ENCODE measurements at places on chromosomes 7 and 10. TPM values are rescaled to one million over a fixed set of nuclear protein-coding genes. Genes with fewer than 3 reads are reported as not detected.
A peak's percentile ranks its signal among the peaks of the same experiment; 100 is the strongest.

DNA sequence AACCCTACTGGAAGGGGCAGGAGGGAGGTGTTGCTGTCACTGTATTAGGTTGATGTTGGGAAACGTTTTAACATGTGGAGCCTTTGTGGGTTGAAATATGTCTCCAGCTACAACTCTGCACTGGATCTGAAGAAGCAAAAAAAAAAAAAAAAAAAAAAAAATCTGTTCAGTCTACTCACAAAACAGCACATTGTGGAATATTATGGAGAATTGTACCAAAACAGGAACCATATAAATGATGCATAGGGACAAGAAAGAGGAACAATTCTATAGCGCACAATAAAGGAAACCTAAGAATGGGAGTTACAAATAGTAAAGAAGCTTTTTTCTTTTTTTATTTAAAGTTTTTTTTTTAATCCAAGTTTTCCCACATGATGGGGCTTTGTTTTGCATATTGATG is 63.8 kb downstream of the CCSER2 start:
- DNase-seq, result no peak

GRCh38 chr10:132142396-132143161 is 44.2 kb upstream of the DPYSL4 start:
- no peak for DNase-seq

GRCh38 chr7:130363026-130363847 is 17.1 kb upstream of the CPA1 start:
- no peak for DNase-seq

Gene MACC1
- total RNA-seq, result under 0.01 TPM

Gene UBTD1
- total RNA-seq, result 58.4 TPM

Gene EZH2
- total RNA-seq, result 18.6 TPM

Gene DHX32
- total RNA-seq, result 33.5 TPM

Gene ITGB8
- total RNA-seq, result 5.1 TPM

Gene RBM28
- 19.7 TPM for total RNA-seq

DNA sequence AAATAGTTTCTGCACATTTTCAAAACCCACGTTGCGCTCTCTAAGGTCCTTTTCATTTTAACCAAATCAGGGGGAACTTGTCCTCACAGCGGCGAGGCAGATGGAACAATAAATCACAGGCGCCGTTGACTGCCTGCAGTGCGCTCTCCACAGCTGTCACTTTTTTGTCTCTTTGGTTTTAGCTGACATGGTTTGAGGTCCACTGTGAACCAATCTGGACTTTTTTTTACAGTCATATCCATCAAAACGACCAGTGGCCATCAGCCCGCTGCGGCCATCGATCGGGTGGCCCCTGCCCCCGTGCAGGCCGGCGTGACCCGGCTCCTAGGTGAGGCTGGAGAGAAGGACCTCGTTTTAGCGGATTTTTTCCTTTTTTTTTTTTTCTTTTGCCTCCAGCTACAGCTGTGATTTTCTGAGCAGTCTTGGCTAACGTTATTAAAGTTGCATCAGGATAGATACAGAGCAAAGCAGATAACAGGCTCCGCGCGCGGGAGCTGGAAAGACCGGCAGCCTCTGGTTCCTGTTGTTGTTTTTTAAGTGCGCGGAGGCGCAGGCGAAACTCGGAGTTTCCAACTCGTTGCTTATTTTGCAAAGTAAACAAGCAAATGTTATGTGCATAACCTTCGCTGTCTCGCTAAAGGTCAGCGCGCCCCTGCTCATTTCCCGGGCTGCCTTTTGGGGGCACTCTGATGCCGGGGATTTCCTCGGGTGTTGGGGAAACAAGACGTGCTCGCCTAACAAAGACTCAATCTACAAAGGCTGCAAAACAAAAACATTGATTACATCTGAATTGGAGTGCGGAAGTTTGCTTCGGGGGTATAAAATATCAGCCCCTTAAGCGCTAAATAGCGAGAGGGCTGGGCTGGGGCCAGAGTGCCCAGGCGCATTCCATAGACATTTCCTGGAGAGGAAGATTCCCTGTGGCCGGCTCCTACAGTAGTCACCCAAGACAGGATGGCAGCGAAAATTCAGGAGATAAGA is 414.8 kb upstream of the MKI67 start:
- DNase-seq, result no peak

Gene TIAL1
- 22.0 TPM for total RNA-seq

Gene PLXDC2
- total RNA-seq, result 2.9 TPM

Gene SFMBT2
- total RNA-seq, result 0.20 TPM

Gene CALD1
- total RNA-seq, result 308 TPM

Gene OR2A42
- under 0.01 TPM for total RNA-seq

DNA sequence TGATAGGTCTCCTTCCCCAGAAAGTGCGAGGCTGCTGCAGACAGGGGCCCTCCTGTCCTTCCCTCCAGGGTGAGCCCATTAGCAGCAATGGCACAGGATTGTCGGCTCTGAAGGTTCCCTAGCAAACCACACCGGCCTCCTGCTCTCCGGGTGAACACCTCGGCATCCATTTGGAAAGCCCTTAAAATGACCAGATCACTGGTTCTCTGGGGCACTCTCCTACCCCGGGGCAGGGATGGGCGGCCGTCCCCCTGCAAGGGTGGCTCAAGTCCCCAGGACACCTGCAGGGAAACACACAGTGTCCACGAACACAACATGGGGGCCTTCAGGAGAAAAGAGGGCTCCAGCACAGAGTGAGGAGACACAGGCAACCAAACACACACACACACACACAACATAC is 459.1 kb downstream of the PTPRN2 start:
- DNase-seq, result no peak

Gene ATP5MK
- total RNA-seq, result 197 TPM

- no peak for DNase-seq
Measured at GRCh38 chr7:131010717-131011431, 276.9 kb upstream of the KLF14 start.

DNA sequence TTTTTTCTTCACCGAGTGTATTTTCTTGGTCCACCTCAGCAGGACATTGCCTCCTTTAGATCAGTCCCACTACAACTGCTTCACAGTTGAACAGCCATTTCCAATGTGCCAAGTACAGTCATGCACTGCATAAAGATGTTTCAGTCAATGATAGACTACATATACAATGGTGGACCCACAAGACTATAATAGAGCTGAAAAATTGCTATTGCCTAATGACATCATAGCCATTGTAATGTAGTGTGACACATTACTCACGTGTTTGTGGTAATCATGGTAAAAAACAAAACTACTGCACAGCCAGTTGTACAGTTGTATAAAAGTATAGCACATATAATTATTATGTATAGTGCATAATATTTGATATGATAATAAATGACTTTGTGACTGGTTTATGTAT is 113.8 kb upstream of the HPS1 start:
- no peak for DNase-seq

Gene ACHE
- total RNA-seq, result 0.81 TPM

DNA sequence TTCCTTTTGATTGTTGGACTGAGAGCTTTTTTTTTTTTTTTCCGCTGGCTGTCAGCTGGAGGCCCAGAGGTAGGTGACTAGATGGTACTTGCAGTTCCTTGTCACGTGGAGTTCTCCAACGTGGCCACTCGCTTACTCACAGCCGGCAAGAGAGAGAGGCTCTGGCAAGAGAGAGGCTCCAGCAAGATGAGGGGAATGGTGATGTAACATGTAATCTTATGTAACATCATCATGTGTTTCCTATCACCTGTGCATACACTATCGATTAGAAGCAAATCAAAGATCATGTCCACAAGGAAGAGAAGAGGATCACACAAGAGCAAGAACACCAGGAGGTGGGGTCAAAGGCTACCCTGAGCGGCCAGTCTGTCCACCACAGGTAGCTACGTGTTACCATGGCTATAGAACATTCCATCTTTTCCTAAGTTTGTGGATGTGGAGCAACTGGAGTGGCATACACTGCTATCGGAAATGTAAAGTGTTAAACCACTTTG is 4.0 kb upstream of the BORCS7 start:
- DNase-seq, result no peak

- DNase-seq, result no peak
Measured at GRCh38 chr10:11457336-11457735, 154.1 kb downstream of the USP6NL start.

DNA sequence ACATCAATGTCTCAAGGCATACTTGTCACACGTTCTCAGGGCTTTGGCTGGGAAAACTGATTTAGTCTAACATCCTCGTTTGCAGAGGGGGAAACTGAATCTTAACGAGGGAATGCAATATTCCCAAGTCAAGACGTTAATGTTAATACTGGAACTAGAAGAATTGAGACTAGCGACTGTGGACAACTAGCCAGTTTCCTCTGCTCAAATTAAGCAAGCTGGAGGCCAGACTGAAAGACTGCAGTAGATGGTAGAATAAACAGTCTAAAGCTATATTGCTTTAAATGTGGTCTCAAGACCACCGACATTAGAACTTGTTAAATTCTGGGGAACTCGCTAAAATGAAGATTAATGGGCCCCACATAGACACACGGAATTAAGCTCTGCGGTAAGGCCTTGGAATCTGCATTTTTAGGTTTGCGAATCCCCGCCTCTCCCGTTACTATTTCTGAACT is 639 bp upstream of the TFAM start:
- peak; percentile 5 for DNase-seq

- DNase-seq, result no peak
Measured at GRCh38 chr10:84588971-84589370, 260.6 kb downstream of the CCSER2 start.

- peak; percentile 20 for DNase-seq
Measured at GRCh38 chr10:99630433-99630832, 10.2 kb upstream of the SLC25A28 start.

- no peak for DNase-seq
Measured at GRCh38 chr7:1235501-1236131, 2.9 kb downstream of the UNCX start.

Gene FAM237B
- total RNA-seq, result not detected

GRCh38 chr10:112509558-112510291 is 62.7 kb downstream of the VTI1A start:
- no peak for DNase-seq

- no peak for DNase-seq
Measured at GRCh38 chr7:30739691-30740090, 12.2 kb upstream of the INMT start.

DNA sequence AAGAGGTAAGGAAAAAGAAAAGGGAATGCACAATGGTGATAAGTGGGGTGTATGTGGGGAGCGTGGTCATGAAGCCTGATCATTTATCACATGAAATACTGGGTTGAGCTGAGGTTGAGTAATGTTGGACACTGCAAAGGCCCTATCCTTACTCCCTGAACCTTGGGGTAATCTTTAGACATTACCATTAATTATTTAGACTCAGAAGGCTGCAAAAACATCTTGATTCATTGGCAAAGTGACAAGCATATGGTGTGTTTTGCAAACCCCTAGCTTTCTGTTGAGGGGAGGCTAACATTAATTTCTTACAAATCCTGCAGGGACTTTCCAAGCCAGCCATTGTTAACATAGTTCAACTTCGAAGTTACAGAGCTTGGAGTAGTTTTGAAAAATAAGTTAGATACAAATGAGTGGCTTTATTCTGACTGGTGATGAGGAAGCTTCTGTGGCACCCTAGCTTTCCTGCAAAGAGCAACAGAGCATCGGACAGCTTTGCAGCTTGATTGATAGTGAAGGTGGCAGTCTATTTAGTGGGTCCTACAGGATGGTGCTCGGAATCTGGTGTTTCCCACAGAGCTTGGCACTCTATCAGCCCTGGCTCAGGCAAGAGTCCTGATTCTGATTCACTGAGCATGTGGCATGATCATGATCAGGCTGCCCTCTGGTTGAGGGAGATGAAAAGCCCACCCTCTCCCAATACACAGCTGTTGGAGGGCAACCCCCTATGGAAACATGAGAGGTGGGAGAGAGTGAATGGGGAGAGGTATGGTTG is 153.7 kb upstream of the NPVF start:
- no peak for DNase-seq

DNA sequence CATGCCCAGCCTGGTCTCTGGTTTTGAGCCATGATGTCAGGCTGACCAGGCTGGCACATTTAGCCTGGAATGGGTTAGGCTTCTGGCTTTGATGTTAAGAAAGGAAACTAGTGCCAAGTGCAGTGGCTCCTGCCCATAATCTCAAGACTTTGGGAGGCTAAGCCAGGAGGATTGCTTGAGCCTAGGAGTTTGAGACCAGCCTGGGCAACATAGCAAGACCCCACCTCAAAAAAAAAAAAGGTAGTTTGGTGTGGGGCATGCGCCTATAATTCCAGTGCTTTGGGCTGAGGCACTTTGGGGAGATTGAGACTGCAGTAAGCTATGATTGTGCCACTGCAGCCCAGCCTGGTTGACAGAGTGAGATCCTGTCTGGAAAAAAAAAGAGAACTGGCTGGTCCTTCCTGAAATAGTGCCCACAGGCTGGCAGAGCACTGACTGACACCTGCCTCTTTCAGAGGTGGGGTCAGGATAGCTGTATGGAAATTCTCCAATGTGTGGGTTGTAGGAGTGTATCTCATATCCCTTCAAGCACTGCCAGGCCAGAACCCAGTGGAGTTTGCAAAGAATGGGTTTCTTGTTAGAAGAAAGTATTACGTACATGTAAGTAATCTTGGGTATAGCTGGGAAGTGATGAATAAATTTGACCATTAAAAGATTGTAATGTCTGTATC is 61.3 kb downstream of the KAT6B start:
- no peak for DNase-seq

- DNase-seq, result no peak
Measured at GRCh38 chr10:58833771-58834561, 321.3 kb downstream of the BICC1 start.

Gene FGFR2
- 0.20 TPM for total RNA-seq

- no peak for DNase-seq
Measured at GRCh38 chr7:116356979-116357378, 142.6 kb upstream of the CAV2 start.

- peak; percentile 36 for DNase-seq
Measured at GRCh38 chr10:103154521-103155299, 38.4 kb downstream of the NT5C2 start.

DNA sequence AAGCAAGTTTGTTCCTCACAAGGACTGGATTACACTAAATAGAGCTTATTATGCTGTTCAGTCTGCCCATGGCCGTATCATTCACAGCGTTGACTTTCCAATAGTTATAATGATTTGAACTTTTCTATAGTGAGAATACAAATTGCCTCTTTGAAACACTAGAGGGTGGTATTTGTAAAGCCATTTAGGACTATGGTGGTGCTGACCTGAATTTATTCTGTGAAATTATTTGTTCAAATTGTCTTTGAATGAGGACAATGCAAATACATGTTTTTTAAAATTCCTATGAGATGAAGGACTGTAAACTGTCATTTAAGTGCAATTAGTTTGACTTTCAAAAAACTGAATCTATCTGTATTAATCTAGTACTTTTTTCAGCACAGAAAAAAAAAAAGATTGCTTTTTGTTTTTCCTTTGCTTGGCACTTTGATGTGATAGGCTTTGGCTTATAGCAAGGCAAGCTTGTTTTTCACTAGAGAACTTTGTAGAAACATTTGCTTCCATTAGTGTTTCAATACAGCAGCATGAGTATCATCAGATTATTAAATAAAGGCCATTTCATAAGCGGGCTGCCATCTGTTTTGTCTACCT is 122.7 kb upstream of the TMEM229A start:
- DNase-seq, result no peak

GRCh38 chr7:143379611-143380259 is 1.4 kb upstream of the ZYX start:
- DNase-seq, result no peak

- DNase-seq, result no peak
Measured at GRCh38 chr7:157301610-157302120, 35.1 kb upstream of the DNAJB6 start.

- no peak for DNase-seq
Measured at GRCh38 chr10:44863344-44864047, 47.6 kb upstream of the TMEM72 start.

Gene SORBS1
- 3.9 TPM for total RNA-seq

Data from pulmonary artery endothelial cell (primary cell).